ENCODE measurements at places on chromosomes 1 and 21.

DNA sequence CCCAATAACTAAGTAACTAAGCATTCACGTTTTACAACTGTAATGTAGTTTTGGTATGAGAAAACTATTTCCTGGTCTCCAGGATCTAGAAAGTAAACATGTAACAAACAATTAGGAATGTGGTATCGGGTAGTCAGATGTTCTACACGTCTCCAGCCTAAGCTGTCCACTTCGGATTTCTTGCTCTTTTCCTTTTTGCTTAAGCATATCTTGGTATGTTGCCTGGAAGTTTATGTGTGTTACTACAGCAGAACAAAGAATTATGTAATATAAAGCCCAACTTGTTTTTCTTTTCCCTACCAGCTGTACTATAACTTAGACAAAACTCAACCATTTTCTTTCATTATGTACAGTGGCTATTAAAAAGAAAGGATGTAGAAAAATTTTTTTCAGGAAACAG lies 20.4 kb upstream of the WARS2 start:
- DNase-seq, result no peak

DNA sequence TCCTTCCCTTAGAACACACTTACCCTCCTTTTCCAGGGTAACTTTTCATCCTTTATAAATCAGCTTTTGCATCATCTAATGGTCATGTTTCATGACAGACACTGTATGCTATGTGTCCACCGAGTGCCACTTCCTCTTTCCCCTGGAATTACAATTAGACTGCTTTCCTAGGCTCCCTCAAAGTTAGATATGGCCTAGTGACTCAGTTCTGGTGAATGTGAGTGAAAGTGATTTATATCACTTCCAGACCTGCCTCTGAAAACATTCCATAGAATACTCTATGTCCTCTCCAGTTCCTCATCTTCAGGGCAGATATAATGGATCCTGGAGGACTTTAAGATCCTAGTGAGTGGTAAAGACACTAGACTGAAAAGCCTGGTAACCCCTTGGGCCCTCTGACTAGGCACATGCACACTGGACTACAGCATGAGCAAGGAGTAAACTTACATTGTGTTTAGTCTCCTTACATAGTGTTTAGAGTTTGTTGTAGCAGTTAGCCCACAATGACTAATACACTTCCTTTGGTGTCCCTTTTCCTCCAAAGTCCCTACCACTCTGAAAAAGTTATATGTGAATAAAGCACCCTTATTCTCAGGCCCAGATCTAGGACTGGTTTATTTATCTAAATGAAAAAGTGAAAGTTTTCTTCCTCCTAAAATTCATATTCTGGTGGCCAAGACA lies 59.3 kb downstream of the GPR88 start:
- no peak for DNase-seq

- DNase-seq, result no peak
Observed at GRCh38 chr21:43375006-43375836, 51.7 kb downstream of the SIK1 start.

- DNase-seq, result no peak
Observed at GRCh38 chr1:168643152-168643551, 66.7 kb downstream of the XCL1 start.

GRCh38 chr1:155920717-155921116 lies 9.6 kb upstream of the RIT1 start:
- no peak for DNase-seq

Data from neuronal stem cell (in vitro differentiated cells).